ENCODE measurements at places on chromosomes 7 and 10.

DNA sequence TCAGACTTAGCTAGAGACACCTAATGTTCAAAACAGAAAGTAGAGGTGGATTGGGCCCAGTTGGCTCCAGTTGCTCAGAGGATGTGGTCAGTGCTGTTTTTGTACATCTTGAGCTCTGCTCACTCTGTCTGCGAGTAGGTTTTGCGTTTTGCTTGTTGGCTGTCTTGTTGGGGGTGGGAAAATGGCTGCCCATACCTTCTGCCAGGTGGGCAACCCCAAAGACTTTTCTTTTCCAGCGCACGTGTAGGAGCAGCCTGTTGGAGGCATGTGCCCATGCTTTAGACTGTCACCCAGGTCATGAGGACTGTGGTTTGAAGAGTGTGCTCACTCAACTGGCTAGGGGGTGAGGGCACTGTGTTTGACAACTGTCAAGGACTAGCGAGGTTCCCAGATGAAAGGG is 73.9 kb downstream of the KAT6B start:
- no peak for DNase-seq

GRCh38 chr7:78261302-78261701 is 462.7 kb downstream of the PHTF2 start:
- DNase-seq: no peak

DNA sequence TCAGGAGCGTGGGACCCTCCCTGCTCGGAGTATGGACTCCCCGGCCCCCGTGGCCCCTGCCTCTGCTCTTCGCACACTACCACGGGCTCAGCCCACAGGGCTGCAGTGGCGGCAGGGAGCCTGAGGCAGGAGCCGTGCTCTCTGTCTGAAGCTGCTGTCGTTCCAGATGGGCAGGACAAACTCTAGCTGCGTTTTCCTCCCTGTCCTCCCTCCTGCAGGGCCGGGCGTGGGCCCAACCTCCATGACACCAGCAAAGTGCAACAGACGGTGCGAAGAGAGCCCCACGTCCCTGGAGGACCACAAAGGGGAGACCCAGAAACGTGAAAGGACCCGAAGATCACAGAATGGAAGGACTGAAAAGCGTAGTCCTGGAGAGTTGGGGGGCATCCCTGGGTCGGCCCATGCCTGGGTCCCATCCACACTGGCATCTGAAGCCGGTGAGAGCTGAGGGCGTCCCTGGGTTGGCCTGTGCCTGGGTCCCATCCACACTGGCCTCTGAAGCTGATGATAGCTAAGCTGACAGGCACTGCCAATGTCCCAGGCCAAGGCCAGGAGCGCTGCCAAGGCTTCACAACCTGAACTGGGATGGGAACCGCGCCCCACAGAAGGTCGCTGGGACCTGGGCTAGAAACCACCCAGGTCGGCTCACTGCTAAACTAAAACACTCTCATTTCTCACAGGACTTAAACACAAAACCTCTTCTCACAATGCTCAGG is 267.0 kb downstream of the MAD1L1 start:
- DNase-seq: no peak

DNA sequence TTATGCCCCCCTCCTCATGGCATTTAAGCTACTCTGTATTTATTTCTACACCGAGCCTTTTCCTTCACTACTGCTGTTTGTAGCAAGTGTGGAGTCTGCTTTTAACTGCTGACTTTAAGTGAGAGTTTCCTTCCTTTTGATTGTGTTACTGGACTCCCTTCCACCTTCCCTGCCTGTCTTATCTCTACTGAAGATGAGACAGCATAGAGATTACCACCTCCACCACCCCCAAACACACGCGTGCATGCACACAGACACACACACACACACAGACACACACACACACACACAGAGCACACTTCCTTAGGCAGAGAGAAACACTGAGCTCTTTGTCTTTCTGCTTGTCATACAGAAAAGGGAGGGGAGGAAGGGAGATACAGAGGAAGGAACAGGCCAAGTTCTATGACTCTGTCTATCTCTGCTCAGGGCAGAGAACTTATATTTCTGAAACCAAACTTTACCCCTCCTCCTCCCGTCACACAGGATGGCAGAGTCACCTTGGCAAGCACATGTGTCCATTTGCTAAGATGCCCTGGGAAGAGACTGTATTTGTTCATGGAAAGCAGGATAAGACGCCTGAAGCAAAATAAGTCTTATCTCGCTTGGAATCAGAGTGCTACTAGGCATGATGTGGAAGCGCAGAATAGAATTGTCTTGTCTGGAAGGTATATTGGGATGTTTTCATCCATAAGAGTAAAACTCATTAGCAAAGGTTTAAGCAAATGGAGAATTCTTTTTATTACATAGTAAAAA is 81.8 kb upstream of the CAV2 start:
- DNase-seq: no peak

DNA sequence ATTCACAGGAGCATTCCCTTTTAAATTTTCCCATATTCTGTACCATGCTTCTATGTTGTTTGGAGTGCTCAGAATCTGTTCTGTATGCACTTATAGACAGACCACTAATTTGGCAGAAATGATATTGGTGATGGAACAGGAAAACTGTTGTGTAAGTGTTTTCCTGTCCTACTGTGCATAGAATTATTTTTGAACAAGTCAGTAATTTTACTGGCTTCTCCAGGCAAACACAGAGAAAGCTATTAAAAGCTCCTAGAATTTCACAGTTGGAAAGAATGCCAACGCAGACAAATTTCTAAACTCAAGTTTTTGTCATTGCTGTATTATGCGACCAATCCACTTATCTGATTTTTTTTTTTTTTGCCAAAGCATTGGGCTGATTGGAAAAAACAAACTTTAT is 55.7 kb downstream of the ANKMY2 start:
- DNase-seq: no peak

DNA sequence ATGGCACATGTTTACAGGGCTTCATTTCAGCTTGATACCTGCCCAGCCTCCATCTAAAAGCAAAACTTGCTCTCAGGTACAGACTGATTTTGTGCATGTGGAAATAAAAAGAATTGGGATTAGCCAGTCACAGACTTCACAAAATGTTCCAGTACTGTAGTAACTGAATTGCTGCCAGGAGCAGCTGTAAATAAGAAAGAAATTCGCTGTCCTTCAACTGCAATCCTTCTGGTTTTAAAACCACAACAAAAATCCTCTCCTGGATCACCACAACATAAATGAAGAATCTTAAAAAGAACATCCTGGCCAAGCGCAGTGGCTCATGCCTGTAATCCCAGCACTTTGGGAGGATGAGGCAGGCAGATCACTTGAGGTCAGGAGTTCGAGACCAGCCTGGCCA is 3.9 kb upstream of the MIOS start:
- DNase-seq: no peak

DNA sequence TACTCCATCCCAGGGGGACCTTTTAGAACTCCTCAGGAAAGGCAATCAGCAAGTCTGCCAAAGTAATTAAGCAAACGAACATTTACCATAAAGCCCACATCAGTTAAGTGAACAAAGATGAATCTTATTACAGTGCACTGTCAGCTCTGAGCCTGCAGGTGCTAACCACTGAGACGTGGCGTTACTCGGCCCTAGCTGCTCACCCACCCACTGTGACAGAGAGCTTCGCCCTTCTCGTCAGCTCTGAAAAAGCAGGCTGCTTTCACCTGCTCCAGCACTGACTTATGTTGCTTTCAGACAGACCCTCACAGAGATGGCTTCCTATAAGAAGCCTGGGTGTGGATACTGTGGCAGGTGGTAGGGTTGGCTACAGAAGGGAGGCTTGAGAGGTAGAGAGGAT is 57.7 kb upstream of the KCNIP2 start:
- no peak for DNase-seq

- DNase-seq: no peak
Measured at GRCh38 chr7:139869886-139870285, 40.8 kb downstream of the TBXAS1 start.

GRCh38 chr10:129863201-129863663 is 100.8 kb downstream of the EBF3 start:
- no peak for DNase-seq

- no peak for DNase-seq
Measured at GRCh38 chr10:31157123-31158010, 125.7 kb upstream of the ZNF438 start.

DNA sequence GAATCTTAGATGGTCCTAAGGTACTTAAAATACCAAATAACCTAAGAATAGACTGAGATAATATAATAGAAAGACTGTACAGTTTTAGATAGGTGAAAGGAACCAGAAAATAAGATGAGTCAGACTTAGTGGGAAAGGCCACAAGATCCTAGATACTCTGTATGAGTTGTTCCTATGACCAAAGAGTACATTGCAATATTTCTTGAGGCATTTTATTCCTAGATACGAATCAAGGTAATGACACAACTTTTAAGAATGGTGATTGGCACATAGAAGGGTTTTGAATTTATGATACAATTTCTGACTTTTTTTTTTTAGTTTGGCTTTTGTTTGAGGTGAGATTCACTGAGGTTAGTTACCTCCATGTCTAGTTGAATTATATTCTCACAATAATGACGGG is 30.2 kb downstream of the MGAM start:
- DNase-seq: no peak

- DNase-seq: no peak
Measured at GRCh38 chr10:66927251-66927935, 1.6 kb downstream of the LRRTM3 start.

- DNase-seq: no peak
Measured at GRCh38 chr10:34740321-34740720, 74.8 kb downstream of the PARD3 start.

DNA sequence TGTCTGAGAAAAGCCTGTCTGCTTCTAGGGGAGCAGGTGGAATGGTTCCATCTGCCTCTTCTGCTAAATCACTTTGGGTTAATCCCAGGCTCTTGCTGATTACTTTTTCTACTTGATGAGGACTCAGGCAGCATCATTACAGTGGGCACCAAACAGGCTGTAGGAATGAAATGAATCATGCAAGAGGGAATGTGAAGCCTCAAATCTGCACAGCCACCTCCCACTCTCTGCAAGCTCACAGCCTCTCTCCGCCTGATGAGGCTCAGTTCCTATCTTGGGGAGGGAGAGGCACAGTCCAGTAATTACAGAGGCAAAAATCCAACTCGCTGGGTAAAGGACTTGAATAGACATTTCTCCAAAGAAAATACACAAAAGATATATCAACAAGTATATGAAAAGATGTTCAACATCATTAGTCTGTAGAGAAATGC is 34.0 kb downstream of the HSPA12A start:
- DNase-seq: no peak

- peak; percentile 76 for DNase-seq
Measured at GRCh38 chr10:73965890-73966768, 31.8 kb upstream of the VCL start.

GRCh38 chr10:14562218-14563075 is 212.2 kb downstream of the FAM107B start:
- DNase-seq: no peak

GRCh38 chr10:95789902-95790301 is 33.9 kb downstream of the ENTPD1 start:
- no peak for DNase-seq

DNA sequence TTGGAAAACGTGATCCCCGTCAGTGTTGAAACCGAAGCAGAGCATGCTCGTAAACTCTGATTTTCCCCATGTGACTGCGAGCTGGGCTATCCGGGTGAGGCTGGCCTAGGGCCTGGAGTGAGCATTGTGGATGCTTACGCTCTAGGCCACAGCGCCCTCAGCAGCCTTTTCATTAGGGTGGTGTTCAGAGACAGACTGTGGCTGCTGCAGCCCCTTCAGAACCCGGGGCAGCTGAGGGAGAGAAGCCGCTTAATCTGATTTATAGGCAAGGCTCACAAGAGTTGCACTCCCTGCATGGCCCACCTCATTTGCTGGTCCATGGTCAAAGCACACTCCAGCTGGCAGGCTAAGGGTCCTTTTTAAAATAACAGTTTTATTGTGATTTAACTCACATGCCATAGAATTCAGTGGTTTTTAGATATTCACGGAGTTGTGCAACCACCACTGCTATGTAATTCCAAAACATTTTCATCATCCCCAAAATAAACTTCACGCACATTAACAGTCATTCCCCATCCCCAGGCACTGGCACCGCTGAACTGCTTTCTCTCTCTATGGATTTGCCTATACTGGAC is 72.5 kb downstream of the SYPL1 start:
- no peak for DNase-seq

- no peak for DNase-seq
Measured at GRCh38 chr7:153832160-153832559, 220.0 kb upstream of the DPP6 start.

GRCh38 chr10:128165536-128165935 is 39.3 kb upstream of the MKI67 start:
- no peak for DNase-seq

DNA sequence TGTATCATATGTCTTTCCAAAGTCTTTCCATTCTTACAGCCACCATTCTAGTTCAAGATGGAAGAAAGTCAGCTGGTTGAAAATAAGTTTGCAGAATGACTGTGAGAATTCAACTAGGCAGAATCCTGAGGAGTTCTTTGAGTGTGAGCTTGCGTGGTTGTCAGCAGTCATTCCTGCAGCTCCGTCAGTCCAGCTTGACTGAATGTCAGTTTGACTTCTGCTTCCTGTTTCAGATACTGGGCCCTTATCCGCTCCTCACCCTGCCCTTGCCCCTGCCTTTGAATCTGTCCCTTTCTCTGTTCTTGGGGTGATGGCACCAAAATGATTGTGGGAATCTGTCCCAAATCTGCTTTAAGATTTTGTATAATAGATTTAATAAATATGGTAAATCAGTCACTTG is 27.8 kb downstream of the SLC26A5 start:
- no peak for DNase-seq

- DNase-seq: no peak
Measured at GRCh38 chr7:52944921-52945320, 90.5 kb upstream of the POM121L12 start.

- no peak for DNase-seq
Measured at GRCh38 chr7:20491284-20491683, 124.2 kb upstream of the ABCB5 start.

GRCh38 chr7:135998081-135998480 is 20.9 kb upstream of the MTPN start:
- DNase-seq: no peak

DNA sequence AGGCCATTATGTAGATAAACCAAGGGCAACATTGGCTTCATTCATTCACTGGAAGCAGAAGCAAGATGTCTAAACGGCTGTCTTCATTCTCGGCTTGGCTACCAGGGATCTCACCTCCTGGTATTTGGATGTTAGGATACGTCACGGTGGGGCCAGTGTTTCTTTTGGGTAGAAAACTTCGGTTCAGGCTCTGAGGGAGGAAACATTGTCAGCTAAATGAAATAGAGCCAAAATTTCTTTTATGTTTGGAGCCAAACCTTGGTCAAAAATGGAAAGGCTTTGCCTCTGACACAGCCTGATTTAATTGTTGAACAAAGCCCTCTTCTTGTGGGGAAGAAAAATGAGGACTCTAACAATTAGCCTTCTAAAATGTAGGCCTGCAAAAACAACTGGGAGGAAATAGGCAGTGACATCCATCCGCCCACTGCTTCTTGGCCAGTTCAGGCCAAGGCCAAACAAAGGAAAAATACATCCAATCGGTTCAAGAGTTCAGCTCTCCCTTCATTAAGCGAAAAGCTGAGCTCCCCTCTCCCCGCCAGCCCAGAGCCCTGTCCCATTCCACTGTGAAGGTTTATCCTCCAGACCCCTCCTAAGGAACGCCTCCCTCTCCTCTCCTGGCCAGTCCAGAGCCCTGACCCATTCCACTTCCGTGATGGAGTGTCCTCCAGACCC is 44.4 kb downstream of the PFKFB3 start:
- DNase-seq: peak; percentile 28

All from dermis microvascular lymphatic vessel endothelial cell (primary cell).